ENCODE measurements at places on chromosomes 6 and 20.

- DNase-seq, result peak; percentile 58
These were observed 262.8 kb downstream of the TMEM242 start for GRCh38 chr6:157060440-157060952.

DNA sequence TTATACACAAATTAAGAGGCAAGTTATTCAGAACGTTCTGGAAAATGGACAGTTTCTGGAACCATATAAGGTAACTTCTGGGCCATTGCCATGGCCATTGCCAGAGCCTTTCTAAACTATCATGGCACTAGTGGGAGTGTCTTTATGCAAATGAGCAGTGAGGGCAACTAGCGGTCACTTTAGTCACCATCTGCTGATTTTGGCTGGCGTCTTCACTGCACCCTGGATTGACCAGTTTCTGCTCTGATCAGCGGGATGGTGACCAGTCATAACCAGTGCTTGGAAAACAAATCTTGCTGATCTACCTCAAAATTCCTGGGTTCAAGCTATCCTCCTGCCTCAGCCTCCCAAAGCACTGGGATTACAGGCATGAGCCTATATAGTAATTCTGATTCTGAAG lies 7.3 kb upstream of the SNTA1 start:
- DNase-seq, result peak; percentile 63

DNA sequence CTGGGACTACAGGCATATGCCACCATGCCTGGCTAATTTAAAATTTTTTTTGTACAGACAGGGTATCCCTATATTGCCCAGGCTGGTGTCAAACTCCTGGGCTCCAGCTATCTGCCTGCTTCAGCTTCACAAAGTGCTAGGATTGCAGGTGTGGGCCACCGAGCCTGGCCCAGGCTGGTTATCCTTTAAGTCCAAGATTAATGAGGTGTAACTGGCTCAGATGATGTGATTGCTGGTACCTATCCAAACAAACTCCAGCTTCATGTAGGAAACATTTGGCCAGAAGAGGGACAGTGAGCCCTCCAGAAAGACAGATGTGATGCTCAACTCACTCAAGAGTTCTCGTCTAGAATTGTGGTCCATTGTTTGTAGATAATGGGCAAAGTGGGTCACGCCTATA lies 9.2 kb upstream of the ZNF318 start:
- no peak for DNase-seq

- no peak for DNase-seq
These were observed 5.4 kb upstream of the SGK1 start for GRCh38 chr6:134323294-134323693.

- DNase-seq, result no peak
These were observed 67.3 kb upstream of the RALY start for GRCh38 chr20:33926425-33926824.

DNA sequence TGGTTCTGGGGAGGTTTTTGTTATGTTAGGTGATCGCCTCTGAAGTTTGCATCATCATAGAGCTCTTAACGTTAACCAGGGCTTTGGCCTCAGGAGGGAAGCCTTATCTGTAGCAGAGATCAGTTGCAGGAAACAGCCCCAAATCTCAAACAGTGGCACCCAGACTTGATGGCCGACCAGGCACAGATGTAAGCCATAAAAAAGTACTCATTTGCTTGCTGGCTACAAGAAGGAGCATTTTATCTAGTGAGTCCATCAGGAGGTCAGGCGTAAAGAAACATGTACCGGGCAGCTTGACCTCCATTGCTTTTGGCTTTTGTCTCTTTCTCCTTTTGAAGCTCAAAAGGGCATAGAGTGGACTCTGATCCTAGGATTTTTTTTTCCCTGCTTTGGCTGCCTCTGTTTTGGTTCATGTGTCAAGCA lies 122.3 kb downstream of the CCDC170 start:
- DNase-seq, result no peak

Measured in astrocyte of the hippocampus (primary cell).